ENCODE measurements at places on chromosomes 7 and 10. TPM values are rescaled to one million over a fixed set of nuclear protein-coding genes. Genes with fewer than 3 reads are reported as not detected.

DNA sequence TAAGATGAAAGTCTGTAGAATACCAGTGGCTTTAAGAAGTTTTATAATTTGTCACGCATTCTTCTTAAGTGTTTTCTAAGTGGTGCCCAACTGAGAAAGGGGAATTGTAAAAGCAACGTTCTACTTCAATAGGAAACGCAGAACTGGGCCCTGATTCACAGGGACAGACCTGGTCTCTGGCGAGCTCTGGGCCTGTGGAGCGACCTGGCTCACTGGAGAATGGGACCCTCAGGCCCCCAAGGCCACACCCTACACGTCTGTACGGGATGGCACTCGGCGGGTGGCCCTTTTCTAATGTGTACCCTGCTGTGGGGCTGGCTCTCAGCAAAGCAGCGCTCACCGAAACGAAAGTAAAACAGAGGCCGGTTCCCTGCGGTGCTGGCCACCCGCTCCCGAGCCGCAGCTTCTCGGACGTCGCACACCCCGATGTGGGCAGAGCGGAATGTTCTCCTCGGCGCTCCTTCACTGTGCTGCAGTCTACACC lies 205.0 kb downstream of the DIP2C start:
- no peaks in the 10 kb centered on the region for H3K27me3 ChIP-seq
- peak overlapping the region; percentile 82 for H3K27ac ChIP-seq
- peaks cover 3% of the 10 kb centered on the region for H3K36me3 ChIP-seq
- DNase-seq = no peak
- no peak overlapping the region for H3K4me3 ChIP-seq
- H3K4me1 ChIP-seq = peaks cover 16% of the 10 kb centered on the region

Gene TMEM236
- 0.75 TPM for polyA plus RNA-seq

GRCh38 chr7:92609921-92610518 lies 19.8 kb upstream of the FAM133B start:
- H3K4me3 ChIP-seq = no peak overlapping the region
- peaks cover 6% of the 10 kb centered on the region for H3K36me3 ChIP-seq
- H3K4me1 ChIP-seq = peaks cover 6% of the 10 kb centered on the region
- no peaks in the 10 kb centered on the region for H3K27me3 ChIP-seq
- no peak overlapping the region for H3K27ac ChIP-seq
- DNase-seq = peak; percentile 49

DNA sequence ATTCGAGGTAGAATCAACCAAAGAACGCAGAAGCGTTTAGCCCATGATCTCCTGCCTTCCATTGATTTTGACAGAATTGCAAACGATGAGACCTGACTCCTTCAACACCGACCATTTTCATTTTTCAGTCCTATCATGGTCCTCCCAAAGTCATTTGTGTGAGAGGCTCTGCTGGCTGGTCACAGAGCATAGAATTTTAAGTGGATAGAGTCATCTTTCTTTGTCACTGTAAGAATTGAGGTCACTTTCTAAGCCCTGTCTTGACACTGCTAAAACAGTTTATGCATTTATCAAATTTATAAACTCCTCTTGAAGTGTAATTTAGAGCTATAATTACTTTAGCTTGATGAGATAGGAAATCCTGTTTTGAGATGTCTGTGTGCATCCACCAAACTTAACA lies 72.0 kb downstream of the UBE3C start:
- H3K36me3 ChIP-seq = peaks cover 13% of the 10 kb centered on the region
- no peak for DNase-seq
- no peak overlapping the region for H3K4me3 ChIP-seq
- H3K4me1 ChIP-seq = peaks cover 3% of the 10 kb centered on the region

Gene ACBD7
- polyA plus RNA-seq = 0.35 TPM

- H3K4me1 ChIP-seq = peaks cover 11% of the 10 kb centered on the region
- H3K27ac ChIP-seq = no peak overlapping the region
- no peak overlapping the region for H3K4me3 ChIP-seq
- peaks cover 8% of the 10 kb centered on the region for H3K36me3 ChIP-seq
These were observed 10.2 kb downstream of the ATP6V0E2 start for GRCh38 chr7:149884016-149884415.

- DNase-seq = no peak
- H3K27me3 ChIP-seq = no peaks in the 10 kb centered on the region
- H3K4me3 ChIP-seq = no peak overlapping the region
- H3K4me1 ChIP-seq = no peaks in the 10 kb centered on the region
- no peaks in the 10 kb centered on the region for H3K36me3 ChIP-seq
These were observed 122.7 kb downstream of the GPR158 start for GRCh38 chr10:25297466-25297865.

All from lung (tissue), 17 donors.